ENCODE measurements at places on chromosomes 1 and 21.
A peak's percentile ranks its signal among the peaks of the same experiment; 100 is the strongest.

GRCh38 chr1:156673387-156674121 lies 3.7 kb downstream of the NES start:
- DNase-seq = no peak

DNA sequence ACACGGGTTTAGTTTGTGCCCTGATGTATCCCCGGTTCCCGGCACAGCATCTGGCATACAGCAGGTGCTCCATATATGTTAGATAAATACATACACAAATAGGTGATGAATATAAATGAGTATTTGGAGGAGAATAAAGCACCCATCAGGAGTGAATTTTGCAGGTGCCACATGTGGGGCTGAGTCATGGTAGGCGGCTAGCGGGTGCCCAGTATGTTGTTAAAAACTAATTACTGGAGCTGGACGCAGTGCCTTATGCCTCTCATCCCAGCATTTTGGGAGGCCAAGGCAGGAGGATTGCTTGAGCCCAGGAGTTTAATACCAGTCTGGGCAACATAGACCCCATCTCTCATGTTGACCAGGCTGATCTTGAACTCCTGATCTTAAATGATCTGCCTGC lies 16.7 kb upstream of the WASF2 start:
- DNase-seq = no peak

DNA sequence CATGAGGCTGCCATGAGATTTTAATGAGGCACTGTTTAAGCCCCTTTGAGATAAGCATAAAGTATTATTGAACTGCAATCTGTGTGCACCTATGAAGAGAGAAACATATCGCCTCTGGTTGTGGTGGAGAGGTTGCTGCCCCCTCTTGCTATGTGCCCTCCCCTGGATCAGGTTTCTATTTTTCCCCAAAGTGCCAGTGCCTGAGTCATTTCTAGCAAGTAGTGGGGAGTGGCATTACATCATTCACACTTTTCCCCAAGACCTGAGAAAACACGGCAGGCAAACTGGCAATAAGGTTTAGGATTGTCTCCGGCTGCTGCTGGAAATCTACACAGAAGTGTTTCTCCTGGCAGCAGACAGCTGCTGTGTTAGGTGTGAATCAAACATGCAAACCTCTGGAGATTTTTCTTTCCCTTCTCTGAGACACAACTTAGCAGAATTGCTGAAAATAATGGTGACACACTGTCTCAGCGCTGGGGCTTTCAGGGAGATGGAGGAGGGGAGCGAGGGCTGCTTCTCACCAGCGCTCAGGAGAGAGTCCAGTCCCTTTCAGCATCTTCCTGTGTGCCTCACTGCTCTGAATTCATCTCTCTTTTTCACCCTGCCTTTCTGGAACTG lies 13.7 kb upstream of the RGS16 start:
- no peak for DNase-seq

DNA sequence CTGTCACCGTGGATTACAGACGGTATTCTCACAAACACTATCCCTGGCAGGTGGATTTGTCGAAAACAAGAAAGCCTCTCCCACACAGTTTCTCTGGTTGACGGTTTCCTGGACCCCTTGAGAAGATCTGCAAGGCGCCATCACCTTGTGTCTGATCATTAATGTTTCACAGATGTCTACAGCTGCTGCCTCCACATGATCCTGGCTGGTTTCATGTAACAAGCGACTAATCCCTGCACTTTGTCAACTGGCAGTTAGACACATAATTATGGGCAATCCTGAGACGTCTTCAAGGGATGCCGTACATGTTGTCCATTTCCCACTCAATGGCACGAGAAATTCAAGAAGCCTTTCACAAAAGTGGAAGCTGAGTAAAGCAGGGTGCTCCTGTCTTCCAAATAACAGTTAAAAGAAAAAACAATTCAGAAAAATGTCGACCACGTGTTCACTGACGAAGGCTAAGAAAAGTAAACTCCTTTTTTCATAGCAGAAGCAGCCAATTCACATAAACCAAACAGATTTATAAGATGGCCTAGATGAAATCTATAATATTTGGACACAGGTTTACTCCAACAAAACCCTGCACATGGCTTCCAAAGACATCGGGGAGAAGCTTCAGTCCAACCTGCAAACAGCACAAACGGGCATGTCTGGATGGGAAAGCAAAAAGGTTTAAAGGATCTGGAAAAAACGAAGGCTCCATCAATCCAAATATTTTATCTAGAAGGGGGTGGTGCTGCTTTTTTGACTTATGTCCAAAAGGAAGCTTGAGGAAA lies 52.2 kb downstream of the CAPZB start:
- no peak for DNase-seq

DNA sequence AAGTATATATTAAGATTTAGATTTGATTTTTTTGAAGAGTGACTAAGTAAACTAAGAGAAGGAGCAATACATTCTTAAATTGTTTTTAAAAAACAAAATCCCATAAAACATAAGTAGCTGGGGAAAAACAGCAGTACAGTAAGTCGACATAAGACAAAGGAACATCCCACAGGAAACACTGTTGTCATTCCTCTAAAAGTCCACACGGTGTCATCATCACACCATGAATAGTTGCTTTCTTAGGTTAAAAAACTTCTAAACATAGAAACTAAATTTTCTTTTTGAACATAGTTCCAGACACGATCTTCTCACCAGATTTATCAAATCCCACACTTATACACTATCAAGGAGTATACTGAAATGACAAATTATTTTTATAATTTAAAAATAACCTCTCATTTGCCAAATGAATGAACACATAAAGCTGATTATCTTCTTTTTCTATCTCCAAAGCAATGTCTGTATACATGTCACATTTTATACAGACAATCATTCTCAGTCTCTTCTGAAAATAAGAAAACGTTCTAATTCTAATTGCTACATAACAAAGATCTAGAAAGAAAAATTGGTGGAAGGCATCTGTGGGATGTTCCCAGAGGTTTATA lies 15.8 kb downstream of the ODF2L start:
- DNase-seq = peak; percentile 51

DNA sequence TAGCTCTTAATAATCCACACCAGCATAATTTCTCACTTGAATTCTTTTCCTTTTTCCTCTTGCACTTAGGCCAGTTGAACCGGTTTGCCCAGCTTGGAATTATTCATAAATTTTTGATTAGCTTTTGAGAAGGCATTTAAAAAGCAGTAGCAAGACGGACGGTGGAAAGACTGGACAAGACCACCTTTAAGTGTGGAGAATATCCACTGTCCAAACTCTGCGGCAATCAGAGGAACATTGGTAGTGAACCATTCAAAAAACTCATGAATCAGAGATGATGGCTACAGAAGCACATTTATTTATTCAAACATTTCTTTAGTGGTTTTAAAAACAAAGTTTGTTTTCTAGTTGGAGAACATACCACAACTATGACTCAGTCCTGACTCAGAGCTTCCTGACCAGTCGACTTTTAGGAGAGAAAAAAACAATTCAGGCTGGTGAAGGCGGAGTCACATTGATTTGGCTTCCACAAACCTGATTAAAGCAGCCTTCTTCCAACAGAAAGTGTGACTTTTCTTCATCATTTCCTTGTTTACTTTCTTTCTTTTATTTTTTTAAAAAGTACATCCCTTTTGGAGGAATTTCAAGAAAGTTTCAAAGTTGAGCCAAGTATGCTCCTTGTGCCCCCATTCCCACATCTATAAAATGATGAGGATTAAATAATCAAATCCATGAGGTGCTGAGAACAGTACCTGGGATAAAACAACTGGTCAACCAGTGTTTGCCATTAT lies 128.8 kb downstream of the ADSS2 start:
- DNase-seq = peak; percentile 78

GRCh38 chr1:172711558-172711957 lies 52.7 kb downstream of the FASLG start:
- no peak for DNase-seq

DNA sequence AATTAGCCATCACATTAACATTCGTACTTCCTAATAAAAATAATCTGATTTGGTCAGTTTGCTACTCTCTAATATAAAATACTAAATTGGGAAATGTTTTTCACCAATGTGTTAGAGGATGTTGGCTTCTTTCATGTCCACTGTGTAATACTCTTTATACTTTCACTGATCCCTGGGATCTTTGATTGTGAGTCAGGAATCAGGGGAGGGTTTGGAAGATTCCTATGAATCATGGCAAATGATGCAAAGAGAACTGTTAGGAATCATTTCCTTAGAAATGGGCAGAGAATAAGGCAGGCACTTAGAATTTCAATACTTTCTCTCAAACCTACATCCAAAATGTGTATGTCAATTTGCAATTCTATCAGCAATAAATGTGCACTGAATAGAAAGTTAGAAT lies 31.0 kb downstream of the KRTAP24-1 start:
- no peak for DNase-seq

GRCh38 chr1:206094024-206094423 lies 23.2 kb downstream of the AVPR1B start:
- DNase-seq = no peak

DNA sequence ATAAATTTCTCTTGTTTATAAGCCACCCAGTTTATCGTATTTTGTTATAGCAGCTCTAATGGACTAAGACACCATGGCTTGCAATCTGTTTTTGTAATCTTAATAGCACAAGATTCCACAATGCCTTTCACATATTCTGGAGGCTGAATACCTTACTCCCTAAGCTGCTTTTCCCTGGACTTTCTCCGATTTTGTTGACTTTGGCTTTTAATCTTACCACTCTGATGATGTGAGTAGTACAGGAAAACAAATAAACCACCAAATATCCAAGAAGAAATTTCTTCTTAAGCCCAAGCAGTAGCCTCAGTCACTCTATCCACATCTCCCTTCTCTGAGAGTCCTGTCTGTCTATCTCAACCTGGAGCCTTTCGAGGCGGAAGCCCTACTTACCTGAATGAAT lies 838.6 kb downstream of the LTN1 start:
- DNase-seq = no peak

DNA sequence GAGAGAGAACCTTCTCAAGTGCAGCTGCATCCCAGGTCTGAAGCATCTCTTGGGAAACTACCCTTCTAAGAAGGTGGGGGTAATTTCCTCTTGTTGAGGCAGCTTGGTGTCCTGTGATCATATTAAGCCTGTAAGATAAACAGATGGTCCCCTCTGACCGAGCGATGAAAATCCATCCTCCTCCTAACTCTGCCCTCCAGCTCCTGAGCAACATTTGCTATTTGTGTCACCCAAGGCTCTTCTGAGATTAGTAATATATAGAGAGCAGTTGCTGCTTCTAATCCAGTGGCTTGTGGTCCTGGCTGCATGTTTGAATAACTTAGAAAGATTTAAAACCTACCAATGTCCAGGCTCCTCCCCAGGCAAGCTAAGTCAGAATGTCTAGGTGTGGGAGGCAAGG lies 123.7 kb downstream of the DISC1 start:
- DNase-seq = no peak

DNA sequence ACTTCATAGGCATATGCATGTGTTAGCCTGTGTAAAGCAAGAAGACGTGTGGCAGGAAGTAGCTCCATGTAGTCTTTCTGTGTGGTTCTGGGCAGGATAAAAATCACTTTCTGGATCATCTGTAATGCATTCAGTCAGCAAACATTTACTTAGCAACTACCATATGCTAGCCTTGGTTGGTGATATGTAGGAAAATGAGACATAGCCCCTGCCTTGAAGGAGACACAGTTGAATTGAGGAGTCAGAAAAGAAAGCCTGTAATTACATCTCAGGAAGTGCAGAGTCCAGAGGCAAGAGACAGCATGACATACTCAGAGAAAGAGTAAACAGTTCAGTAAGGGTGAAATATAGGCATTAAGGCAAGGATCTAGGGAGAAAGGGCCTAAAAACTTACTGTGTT lies 38.5 kb downstream of the DAB1 start:
- no peak for DNase-seq
